IMR-90 (cell line): ENCODE measurements at places on chromosomes 11 and 22.
A peak's percentile ranks its signal among the peaks of the same experiment; 100 is the strongest.

GRCh38 chr11:125124618-125124992 is 13.2 kb upstream of the TMEM218 start:
- no peak for DNase-seq

- no peak for DNase-seq
These were observed 131.6 kb upstream of the B3GAT1 start for GRCh38 chr11:134543645-134544044.

DNA sequence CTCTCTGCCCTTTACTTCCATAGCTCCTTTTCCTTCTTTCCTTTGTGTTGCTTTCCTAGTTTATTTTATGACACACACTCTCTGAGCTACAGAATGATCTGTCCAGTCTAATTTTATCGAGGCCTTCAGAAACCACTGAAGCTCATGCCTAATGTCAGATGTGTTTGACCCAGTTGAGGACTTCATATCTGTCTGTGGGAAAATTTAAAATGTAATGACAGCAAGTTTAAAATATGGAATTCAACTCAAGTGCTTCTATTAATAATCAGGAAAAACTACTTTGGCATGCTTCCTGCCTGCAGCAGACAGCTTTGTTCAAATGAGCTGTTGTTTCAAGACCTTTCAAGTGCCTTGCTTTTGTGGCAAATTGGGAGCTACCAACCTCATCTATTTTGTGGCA is 261.8 kb upstream of the MTNR1B start:
- DNase-seq, result no peak

- DNase-seq, result no peak
These were observed 83.2 kb downstream of the ZNF280B start for GRCh38 chr22:22425356-22425755.

- DNase-seq, result peak; percentile 88
These were observed 6.9 kb downstream of the OR10V1 start for GRCh38 chr11:59706518-59707285.

- no peak for DNase-seq
These were observed 14.9 kb upstream of the SLC22A6 start for GRCh38 chr11:62999649-63000048.

DNA sequence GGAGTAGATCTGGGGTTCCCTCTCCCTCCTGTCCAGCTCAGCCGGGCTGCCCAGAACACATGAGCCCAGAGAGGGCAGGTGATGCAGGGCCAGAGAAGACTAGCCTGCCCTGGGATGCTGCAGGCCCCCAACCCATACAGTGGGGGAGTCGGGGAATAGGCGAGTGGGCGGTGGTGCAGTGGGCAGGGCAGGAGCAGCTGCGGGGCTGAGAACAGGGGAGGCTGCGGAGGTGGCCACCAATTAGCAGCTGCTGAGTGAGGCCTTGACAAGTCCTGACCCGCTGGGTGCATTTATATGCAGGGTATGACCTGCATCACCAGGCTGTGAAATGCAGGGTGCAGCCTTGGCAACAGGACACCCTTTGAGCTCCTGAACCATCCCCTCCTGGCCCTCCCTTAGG is 43.1 kb downstream of the NFAM1 start:
- no peak for DNase-seq

DNA sequence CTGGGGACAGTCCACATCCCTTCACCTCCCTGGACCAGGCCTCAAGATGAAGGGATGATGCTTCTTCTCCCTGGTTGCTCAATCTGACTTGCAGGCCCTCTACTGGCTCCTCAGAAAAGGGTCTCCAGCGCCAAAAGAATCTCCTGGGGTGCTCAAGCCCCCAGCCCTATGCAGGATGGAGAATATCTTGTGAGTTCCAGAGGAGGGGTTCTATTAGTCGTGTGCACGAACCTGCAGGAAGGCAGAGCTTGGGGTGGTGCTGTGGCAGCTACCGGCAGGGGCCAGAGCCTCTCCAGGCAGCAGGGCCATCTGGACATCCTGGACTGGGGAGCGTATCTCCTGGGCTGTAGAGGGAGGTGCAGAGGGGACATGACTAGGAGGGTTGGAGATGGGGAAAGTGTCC is 1339.5 kb downstream of the BRD1 start:
- DNase-seq, result no peak

GRCh38 chr22:19644314-19645223 is 69.7 kb upstream of the SEPTIN5 start:
- no peak for DNase-seq

- peak; percentile 59 for DNase-seq
These were observed 10.6 kb downstream of the STT3A start for GRCh38 chr11:125603207-125603606.

DNA sequence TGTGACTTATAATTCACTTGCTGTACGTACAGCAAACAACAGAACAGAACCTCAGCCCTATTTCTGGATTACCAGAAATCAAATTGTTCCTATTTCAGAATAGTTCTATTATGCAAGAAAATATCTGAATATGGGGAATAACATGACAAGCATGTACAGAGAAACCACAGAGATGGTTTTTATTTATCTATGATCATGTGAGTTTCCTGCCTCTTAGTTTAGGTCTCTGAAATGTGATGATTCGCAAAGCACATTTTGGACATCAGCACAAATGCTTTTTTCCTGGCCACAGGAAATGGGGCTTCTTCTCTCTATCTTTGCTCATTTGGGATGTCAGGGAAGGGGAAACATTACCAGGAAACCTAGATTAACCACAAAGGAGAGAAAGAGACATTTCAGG is 266.7 kb upstream of the CTSC start:
- peak; percentile 69 for DNase-seq

DNA sequence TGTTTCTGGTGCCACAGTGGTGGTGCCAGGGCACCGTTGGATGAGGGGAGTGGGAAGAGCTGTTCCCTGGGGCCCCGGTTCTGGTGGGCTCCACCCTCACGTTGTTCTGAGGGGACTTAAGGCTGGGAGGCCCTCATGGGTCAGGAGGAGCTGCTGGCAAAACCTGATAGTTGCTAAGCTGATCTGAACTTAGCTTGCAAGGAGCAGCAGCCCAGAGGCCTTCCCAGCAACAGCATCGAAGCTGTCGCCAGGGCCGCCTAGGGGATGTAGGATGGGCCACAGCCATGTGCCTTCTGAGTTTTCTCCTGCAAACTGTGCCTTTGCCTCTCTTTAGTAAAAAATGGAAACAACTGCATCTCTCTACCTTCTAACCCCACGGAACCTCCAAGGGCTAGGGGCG is 240.2 kb downstream of the TBC1D22A start:
- DNase-seq, result no peak

GRCh38 chr11:11629368-11629767 is 7.6 kb upstream of the GALNT18 start:
- DNase-seq, result no peak

DNA sequence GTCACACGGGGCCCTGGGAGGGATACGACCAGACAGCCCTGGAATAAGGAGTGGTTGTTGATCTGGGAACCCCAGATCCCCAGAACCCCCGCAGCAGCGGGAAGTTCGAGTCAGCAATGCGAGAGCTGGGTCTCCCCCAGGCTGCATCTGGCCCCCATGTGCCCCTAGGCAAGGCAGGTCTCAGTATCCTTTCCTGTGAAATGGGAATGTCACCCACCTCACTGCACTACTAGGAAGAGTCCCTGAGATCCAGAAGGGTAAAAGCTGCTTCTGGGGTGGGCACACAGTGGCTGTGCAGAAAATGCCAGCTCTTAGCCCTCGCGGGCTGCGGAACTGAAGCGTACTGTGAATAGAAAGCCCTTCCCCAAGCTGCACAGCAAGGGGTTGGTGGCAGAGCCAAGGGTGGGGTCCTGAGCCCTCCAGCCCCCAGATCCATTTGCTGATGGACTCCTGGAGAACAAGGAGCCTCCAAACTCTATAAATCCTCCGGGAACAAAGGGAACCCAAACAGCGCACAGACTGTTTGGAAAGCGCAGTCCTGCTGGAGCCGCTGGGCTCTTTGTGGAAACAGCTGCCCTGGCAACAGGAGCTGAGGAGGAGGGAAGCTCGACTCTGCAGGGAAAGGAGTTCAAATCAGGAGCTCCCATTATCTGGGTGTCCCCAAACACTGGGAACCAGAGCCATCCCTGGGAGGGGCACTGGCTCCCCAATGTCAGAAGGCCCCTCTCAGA is 68.2 kb upstream of the SHISAL1 start:
- no peak for DNase-seq

- DNase-seq, result peak; percentile 81
These were observed 74.0 kb upstream of the PHF21B start for GRCh38 chr22:45083659-45084305.

DNA sequence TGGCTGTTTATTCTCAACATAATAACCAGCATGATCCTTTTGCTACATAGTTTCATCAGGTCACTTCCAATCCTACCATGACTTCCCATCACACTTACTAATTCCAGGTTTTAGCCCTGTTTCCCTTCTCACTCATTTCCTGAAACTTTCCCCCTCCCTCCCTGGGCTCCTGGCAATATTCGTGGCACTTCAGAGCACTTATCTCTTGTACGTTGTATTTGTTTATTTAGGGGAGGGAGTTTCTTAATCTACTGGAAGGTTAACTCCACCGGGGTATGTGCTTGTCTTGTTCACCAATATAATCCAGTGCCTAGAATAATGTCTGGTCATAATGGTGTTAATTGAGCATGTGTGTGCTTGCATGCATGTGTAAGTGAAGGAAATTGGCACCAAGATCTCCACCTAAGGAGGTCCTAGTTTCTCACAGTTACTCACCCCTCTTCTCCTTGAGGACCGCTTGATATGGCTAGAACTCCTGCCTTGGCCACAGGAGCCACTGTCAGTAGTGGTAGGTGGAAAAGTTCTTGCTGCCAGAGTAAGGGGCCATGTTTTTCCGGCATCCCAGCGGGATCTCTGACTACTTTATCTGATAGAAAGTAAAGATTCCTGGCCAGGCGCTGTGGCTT is 11.7 kb downstream of the EIF3L start:
- peak; percentile 7 for DNase-seq

GRCh38 chr11:77411137-77411707 is 62.7 kb downstream of the PAK1 start:
- DNase-seq, result peak; percentile 30

GRCh38 chr11:100925935-100926334 is 203.7 kb downstream of the PGR start:
- DNase-seq, result peak; percentile 89

GRCh38 chr11:56396047-56396446 is 16.4 kb upstream of the OR5AL1 start:
- DNase-seq, result no peak

GRCh38 chr22:27526901-27527300 is 274.7 kb downstream of the MN1 start:
- no peak for DNase-seq

GRCh38 chr11:14232652-14233051 is 126.3 kb downstream of the RRAS2 start:
- no peak for DNase-seq

- no peak for DNase-seq
These were observed 77.4 kb upstream of the CRYBB3 start for GRCh38 chr22:25122136-25122764.
